Motor neuron (in vitro differentiated cells): ENCODE measurements at places on chromosomes 6 and 20. TPM values are rescaled to one million over a fixed set of nuclear protein-coding genes. Genes with fewer than 3 reads are reported as not detected.

Gene C6orf58
- total RNA-seq, result not detected in 2 replicates

Gene PI16
- 1.2 and 1.5 TPM in 2 replicates for total RNA-seq

Gene NRSN1
- total RNA-seq, result 17.5 and 21.8 TPM in 2 replicates

Gene TRAPPC3L
- not detected in 2 replicates for total RNA-seq

Gene VAPB
- total RNA-seq, result 30.0 and 32.2 TPM in 2 replicates

Gene MAFB
- 6.6 and 6.7 TPM in 2 replicates for total RNA-seq

Gene CEBPB
- 3.3 and 3.4 TPM in 2 replicates for total RNA-seq

GRCh38 chr6:137772541-137773250 lies 94.4 kb upstream of the TNFAIP3 start:
- ATAC-seq, result no peak

- ATAC-seq, result no peak
These were observed 34.6 kb upstream of the NKX2-2 start for GRCh38 chr20:21548390-21549035.

DNA sequence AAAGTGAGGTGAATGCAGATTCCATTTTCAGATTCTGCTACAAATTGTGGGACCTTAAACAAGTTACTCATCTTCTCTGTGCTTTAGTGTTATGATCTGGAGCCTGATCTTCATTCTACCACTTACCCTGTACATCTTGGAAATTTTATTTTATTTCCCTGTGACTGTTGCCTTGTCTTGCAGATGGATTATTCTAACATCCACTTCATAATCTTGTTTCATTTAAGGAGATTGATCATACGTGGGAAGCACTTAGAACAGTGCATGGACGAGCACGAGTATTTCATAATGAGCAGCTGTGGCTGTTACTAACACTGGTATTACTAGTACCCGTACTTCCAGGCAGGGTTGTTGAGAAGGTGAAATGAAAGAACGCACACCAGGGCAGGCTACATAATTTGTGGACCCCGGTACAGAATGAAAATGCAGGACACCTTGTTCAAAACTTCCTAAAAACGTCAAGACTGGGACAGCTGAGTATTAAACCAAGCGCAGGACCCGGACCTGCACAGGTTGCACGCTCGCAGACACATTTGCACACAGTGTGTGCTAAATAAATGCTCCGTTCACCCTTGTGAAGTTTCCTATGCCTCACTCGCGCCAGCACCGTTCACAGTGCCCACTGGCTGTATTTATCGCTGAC lies 535 bp upstream of the CCDC170 start:
- peak; percentile 3 for ATAC-seq

DNA sequence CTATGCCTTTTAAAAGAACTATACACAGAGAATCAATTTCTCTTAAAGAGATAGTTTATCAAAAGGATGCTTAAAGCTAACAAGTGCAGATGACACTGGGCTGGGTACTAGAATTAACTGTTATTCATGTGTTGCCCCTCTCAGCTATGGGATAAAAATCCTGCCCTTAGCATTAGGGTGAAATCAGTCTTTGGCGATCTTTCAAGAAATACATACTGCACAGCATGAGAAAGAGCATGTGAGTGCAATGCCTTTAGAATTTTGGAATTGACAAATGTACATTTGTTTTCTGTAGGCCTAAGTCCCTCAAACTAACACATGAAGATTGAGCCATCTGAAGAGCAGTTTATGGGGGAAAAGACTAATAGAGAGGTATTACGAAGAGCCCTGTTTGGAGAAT lies 115.4 kb downstream of the ZFP64 start:
- no peak for ATAC-seq

- ATAC-seq, result no peak
These were observed 60.3 kb downstream of the ERMARD start for GRCh38 chr6:169811521-169812256.

DNA sequence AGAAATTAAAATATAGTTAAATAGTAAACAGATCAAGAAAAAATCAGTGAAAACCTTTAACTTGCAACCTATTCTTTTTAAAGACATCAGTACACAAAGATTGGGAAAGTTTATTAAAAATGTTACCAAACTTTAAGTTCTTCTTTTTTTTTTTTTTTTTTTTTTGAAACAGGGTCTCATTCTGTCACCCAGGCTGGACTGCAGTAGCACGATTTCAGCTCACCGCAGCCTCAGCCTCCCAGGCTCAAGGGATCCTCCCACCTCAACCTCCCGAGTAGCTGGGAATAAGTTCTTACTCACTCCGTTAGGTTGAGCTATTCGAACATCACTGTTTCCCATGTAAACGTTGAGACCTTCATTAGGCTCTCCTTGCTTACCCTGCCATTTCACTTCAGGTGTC lies 5.6 kb downstream of the MAP3K5 start:
- no peak for ATAC-seq

DNA sequence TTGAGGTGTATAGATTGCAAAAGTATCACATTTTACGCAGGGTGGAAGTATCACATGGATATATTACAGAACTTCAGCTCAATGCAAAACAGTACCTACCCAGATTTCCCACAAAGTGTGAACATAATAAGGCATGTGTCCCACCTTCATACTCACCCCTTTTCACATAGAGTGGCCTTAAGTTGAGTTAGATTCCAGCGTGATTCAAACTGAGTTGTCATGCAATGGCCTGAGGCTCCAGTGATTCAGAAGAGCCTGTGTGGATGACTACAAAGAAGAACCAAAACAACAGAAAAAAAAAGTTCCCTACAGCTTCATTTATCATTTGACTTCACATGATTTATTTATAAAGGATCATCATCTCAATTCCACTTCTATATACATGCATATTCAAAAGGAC lies 309.7 kb downstream of the SLC35F1 start:
- ATAC-seq, result no peak
